ENCODE measurements at places on chromosomes 3 and 15.

GRCh38 chr3:87350367-87351199 is 74.2 kb upstream of the POU1F1 start:
- DNase-seq: peak; percentile 1

- DNase-seq: no peak
Observed at GRCh38 chr3:50164984-50165909, 10.1 kb downstream of the SEMA3F start.

- no peak for DNase-seq
Observed at GRCh38 chr3:57085211-57085610, 24.7 kb downstream of the SPATA12 start.

GRCh38 chr3:37493485-37494080 is 319.2 kb upstream of the LRRFIP2 start:
- DNase-seq: no peak

Measured in CMK (cell line).